Type B pancreatic cell (in vitro differentiated cells): ENCODE measurements at places on chromosomes 1 and 21.

- H3K27ac ChIP-seq: no peak overlapping the region
- peaks cover 8% of the 10 kb centered on the region for H3K27me3 ChIP-seq
- no peaks in the 10 kb centered on the region for H3K36me3 ChIP-seq
- H3K4me1 ChIP-seq: no peaks in the 10 kb centered on the region
- H3K4me3 ChIP-seq: no peak overlapping the region
These were observed 170.8 kb downstream of the ADSS2 start for GRCh38 chr1:244280859-244281258.

DNA sequence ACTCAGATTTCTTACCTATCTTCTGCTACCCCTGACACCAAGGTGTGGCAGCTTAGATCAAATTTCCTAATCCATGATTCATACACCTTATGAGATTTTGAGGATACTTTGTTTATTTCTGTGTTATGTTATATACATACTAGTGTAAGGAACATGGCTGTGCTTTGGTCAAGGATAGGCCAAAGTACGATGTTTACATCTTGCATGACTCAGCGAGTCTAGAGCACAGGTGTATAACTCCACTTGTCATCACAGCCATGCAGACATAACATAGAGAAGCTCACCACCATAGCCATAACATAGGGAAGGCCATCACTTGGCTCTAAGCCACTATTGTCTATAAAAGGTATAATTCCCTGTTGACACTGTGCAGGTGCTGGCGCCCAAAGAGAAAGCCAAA, 61.2 kb downstream of the GBP6 start:
- no peak overlapping the region for H3K27ac ChIP-seq
- no peaks in the 10 kb centered on the region for H3K27me3 ChIP-seq
- no peak for DNase-seq

GRCh38 chr1:42146626-42147320, 6.4 kb upstream of the GUCA2B start:
- H3K36me3 ChIP-seq: no peaks in the 10 kb centered on the region
- H3K4me3 ChIP-seq: no peak overlapping the region
- peaks cover 12% of the 10 kb centered on the region for H3K27me3 ChIP-seq

DNA sequence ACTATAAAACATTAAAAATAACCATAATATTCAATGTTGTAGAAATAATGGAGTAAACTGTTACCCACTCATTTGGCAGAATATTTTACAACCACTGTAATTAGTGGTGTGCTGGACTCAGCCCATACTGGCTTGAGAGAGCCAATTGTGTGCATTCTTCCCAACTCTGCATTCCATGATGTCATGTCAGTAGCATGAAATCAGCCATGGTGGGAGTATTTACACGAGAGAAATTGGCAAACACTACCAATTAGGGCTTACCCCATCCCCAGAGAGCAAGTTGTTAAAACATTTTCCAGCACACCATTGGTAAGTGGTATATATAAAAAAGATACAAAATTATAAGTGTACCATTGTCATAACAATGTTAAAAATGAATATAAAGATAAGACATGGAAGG, 19.1 kb upstream of the QSOX1 start:
- no peak for DNase-seq
- H3K4me1 ChIP-seq: no peaks in the 10 kb centered on the region
- H3K27ac ChIP-seq: no peak overlapping the region
- no peaks in the 10 kb centered on the region for H3K36me3 ChIP-seq
